Stimulated activated CD4-positive, alpha-beta T cell treated with anti-CD3 and anti-CD28 coated beads, Interleukin-1b, Interleukin-23, amount 100 ng/mL, for 1 hour (primary cell): ENCODE measurements at places on chromosomes 4 and X.

DNA sequence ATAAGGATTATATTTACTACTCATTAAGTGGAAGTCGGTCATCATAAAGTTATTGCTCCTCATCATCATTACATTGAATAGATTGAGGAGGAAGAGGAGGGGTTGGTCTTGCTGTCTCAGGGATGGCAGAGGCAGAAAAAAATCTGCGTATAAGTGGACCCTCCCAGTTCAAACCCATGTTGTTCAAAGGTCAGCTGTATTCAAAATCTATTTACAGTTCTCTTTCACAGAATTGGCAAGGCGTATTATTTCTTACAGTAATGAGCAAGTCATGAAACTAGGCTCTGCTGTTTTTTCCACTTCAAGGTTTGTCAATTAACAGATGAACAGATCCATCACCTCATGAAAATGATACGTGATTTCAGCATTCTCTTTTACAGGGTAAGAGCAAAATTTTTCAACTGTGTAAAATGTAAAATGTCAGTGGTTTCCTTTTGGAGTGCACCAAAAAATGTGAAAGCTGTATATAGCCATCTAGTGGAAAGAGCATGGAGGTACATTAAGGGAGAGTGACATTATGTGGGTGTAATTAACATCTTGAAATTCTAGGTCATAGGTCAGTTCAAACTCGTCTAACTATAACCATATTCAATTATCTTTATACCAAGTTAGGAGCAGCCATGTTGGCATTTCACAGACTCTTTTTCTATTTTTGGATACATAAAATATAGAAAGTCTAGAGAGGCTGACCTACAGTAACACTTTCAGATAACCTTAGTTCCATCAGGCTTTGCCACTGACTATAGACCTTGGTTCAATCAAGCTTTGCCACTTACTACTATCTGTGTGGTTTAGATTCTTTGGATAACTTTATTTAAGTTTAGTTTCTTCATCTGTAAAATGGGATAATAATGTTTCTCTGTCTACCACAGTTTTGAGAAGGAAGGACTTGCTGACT lies 30.1 kb downstream of the NEIL3 start:
- no peak for DNase-seq

DNA sequence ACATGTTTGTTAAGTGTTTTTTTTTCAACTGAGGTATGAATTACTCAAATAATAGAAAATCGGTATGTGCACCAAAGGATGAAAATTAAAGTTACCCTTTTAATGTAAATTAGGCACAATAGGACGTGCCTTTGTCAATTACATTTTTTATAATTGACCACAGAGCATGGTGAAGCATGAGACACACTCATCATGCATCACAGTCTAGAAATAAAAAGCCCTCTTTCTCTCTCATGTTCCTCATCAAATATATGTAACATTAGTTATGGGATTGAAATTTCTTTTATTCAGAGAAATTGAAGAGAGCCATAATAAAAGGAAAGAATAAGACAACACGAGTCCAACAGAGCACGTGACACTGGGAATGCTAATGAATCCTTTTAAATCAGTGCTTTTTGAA lies 3.5 kb downstream of the GNRHR start:
- no peak for DNase-seq

GRCh38 chr4:23717528-23718248 lies 172.2 kb downstream of the PPARGC1A start:
- no peak for DNase-seq

GRCh38 chrX:123169247-123169901 lies 14.7 kb upstream of the GRIA3 start:
- no peak for DNase-seq
